ENCODE measurements at places on chromosomes 11 and 22. TPM values are rescaled to one million over a fixed set of nuclear protein-coding genes. Genes with fewer than 3 reads are reported as not detected.

DNA sequence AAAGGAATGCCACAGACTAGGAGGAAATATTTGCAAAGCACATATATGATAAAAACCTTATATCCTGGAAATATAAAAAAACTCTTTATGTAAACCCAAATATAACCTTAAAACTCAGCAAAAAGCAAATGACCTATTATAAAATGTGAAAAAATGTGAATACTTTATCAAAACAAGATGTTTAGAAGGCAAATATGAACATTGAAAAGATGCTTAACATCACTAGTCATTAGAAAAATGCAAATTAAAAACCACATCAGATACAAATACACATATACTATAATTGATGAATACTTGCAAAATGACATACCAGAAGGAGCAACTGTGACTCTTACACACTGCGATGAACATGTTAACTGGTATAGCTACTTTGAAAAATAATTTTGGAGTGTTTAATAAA is 511.2 kb upstream of the LRRC4C start:
- no peak for DNase-seq

- DNase-seq = peak; percentile 76
Observed at GRCh38 chr22:46754110-46754799, 8.2 kb upstream of the TBC1D22A start.

- DNase-seq = no peak
Observed at GRCh38 chr11:69213316-69213715, 57.6 kb downstream of the SMIM38 start.

- no peak for DNase-seq
Observed at GRCh38 chr11:109968781-109969180, 124.4 kb upstream of the ZC3H12C start.

DNA sequence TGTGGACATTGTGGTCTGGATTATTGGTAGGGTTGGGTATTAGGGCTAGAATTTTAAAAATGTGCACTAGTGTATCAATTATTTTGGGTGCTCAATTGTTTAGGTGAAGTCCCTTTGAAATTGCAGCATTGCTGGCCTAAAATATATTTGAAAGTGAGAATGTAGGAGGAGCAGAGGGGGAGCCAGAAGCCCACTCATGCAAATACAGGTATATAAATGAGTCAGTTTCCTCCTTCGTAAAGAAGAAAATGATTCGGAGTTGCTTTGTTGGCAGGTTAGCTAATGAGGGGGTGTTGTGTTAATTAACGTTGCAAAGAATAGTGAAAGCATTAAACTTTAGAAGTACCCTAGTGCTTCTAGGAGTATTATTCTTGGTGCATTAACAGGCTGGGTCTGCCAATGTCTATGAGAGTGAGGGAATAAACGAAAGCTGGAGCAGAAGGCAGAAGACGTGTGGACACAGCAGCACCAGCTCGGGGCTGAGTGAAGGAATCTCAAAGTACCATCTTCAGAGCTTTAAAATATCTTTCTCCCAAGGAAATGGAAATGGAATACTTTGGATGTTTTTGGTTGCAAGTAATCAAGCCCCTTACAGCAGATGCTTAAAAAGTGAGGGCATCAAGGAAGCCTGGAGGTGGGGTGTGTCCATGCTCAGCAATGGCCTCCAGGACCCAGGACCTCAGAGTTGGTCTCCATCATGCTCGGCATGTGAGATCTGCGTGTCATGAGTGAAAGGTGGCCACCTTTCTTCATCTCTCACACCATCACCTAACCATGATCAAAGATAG is 522.9 kb downstream of the NTM start:
- no peak for DNase-seq

GRCh38 chr11:73210916-73211667 is 7.0 kb upstream of the P2RY2 start:
- DNase-seq = no peak

GRCh38 chr11:12792590-12792989 is 118.4 kb downstream of the TEAD1 start:
- no peak for DNase-seq

DNA sequence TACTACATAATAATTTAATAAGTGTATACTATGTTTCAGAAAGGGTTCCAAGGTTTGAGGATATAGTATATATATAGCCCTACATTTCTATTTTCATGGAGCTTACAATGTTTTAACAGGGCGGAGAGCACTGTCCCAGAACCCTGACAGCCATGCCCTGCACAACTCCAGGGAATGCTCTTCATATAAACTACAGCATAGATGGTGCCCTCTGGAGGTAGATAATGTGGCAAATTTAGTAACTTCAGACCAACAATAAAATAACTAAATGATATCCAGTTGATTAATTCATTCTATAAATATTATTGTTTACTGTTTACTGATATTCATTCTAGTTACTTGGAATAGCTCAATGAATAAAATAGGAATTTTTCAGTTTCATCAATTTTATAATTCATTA is 693.7 kb upstream of the CCDC179 start:
- no peak for DNase-seq

DNA sequence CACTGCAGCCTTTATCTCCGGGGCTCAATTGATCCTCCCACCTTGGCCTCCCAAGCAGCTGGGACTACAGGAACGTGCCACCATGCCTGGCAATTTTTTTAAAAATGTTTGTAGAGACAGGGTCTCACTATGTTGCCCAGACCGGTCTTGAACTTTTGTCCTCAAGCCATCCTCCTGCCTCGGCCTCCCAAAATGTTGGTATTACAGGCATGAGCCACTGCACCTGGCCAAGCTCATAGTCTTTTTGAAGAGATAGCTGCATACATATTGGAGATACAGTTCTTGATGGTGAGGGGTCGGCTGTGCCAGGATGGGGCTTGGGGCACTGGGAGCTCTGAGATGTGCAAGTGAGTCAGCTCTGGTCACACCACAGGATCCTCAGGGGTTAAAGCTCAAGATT is 53.2 kb downstream of the CHRDL2 start:
- DNase-seq = no peak

GRCh38 chr11:118572981-118573550 is 857 bp downstream of the ARCN1 start:
- DNase-seq = peak; percentile 57

DNA sequence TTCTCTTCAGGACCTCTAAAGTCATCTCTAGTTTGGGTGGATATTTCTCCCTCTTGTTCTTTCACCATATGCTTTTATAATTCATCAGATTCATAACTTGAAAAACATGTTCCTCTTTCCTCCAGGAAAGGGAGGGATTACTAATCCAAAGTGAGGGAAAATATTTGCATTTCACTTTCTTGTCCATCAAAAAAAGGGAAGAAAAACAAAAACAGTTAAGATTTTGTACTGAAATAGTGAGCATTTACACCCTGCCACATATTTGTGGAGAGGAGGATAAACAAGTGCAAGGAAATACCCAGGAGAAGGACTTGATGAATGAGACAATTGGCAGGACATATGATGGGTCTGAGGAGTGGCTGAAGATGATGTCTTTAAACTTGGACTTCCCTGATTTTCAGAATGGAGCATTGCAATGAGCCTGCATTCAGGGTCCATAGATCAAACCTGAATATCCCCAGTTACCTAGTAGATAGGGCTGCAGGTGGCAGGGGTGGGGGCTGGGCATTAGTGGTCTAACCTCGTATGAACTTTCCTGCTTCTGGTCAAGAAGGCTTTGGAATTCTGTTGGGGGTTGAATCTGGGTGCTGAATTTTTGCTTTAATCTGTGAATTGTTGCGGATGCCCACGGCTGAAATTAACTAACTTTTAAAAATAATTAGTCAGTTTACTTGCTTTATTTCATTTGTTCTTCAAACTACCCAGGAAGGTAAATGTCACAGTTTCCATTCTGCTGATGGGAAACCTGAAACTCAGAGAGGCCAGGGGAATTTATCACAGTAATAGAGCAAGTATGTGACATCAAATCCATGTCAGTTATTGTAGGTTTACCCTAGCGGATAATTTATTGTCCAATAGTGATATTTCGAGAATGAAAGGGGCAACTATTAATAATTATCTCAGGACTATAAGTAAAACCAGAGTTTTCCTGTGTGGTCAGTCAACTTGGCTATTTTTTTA is 36.9 kb upstream of the TMEM123 start:
- DNase-seq = no peak

DNA sequence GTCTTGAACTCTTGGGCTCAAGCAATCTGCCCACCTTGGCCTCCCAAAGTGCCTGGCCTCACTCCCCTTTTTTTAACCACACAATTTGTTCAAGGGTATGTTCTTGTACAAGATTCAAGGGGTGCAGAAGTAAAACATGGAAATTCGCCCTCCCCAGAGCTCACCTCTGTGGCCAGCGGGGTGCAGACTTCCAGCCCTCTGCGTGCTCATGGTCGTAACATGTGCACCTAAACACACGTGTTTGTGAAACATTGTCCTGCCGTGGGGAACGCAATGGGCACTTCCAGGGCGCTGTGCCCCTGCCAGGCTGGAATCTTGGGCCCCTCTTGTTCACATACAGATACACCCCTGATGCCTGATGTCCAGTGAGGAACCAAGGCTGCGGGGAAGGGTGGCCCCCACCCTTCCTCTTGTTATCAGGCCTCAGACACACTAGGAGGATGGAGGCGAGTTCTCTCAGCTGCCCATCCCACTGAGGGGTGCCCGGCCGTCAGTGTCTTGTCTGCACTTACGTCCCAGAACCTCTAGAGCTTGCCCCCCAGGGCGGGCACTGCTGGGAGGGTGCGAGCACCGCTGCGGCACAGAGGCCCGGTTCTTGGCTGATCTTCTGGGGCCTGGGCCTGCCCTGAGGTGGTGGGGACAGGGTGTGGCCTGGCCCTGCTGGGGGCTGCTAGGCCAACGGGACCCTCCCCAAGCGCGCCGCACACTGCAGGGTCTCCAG is 4.1 kb upstream of the EPS8L2 start:
- no peak for DNase-seq

DNA sequence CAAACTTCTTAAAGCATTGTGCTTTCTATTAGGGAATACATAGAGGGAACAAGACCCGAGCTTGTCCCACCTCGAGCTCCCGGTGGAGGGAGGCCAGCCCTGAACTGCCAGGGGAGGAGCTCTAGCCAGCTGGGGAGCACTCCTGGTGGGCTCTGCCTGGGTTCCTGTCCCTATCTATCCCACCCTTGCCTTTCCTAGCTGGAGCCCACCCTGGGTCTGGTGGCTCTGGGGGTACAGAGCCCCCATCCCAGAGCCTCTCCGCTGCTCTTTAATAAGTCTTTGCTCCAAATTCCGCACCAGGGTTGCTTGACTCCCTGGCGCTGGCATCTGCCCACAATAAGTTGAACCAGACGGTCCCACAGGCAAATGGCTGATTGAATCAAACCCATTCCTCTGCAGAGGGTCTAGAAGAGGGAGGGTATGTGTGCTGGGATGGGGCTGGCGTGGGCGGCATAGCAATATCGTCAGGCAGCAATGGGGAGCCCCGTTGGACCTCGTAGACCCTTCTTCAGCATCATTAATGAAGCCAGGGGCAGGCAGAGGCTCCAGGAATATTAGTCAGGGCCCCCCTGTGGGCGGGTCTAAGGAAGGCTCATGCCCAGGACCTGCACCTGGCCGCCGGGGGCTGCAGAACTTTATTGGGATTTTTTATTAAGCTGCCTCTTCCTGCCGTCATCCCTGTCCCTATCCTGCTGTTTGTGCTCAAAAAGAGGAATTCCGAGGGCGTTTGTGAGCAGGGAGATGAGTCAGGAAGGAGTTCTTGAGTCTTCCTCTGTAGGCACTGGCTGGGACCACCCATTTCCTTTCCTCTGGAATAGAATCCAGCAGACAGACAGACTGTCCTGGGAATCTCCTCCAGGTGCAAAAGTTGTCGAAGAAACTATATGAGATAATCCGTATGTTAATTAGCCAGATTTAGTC is 38.5 kb upstream of the RIC3 start:
- DNase-seq = no peak

The UNC93B1 gene
- total RNA-seq = 9.9 TPM

The TEX12 gene
- total RNA-seq = 2.3 TPM

The OSBPL5 gene
- 21.8 TPM for total RNA-seq
